ENCODE measurements at places on chromosomes 3 and 15. TPM values are rescaled to one million over a fixed set of nuclear protein-coding genes. Genes with fewer than 3 reads are reported as not detected.

GRCh38 chr15:69609176-69609575 lies 156.6 kb downstream of the RPLP1 start:
- no peak for DNase-seq

MITF gene
- total RNA-seq: 35.2 TPM

IGSF10 gene
- total RNA-seq: 2.5 TPM

DNA sequence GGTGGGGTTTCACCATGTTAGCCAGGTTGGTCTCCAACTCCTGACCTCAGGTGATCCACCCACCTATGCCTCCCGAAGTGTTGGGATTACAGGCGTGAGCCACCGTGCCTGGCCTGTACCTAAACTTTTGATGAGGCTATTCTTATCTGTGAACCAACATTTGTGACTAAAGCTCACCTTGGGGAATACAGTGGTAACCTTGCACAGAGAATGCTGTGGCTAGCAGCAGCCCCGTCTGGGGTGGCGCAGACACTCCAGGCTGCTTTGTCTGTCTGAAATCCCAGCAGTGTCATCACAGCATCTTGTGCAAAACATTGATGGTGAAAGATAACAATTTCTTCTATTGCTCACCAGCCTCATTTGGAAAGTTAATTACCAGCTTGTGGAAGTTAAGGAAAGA lies 58.9 kb downstream of the CMTM8 start:
- DNase-seq: no peak

GRCh38 chr15:75153087-75153486 lies 48.6 kb upstream of the C15orf39 start:
- no peak for DNase-seq

SOX14 gene
- total RNA-seq: not detected

GOLGA6L10 gene
- total RNA-seq: 0.34 TPM

CYP19A1 gene
- total RNA-seq: 0.56 TPM

FEM1B gene
- total RNA-seq: 41.1 TPM

GRCh38 chr3:123319760-123320159 lies 118.0 kb downstream of the SEC22A start:
- no peak for DNase-seq

DNA sequence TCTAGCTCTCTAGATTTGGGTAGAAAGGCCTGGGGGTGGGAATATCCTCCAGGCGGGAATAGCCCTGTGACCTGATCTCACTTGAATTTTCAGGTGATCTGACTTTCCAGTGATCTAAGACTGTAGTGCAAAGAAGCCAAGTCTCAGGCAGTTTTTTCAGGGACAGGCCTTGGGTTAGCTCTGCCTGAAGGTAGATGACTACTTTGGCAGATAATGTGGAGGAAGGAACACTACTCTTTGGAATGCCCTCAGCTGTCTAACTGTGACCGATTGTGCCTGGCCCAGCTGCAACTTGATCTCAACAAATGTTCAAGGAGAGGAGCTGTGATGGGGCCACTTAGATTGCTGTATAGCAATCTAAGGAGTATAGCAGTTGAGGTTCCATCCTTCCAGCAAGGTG lies 193.7 kb downstream of the TCF12 start:
- DNase-seq: no peak

DNA sequence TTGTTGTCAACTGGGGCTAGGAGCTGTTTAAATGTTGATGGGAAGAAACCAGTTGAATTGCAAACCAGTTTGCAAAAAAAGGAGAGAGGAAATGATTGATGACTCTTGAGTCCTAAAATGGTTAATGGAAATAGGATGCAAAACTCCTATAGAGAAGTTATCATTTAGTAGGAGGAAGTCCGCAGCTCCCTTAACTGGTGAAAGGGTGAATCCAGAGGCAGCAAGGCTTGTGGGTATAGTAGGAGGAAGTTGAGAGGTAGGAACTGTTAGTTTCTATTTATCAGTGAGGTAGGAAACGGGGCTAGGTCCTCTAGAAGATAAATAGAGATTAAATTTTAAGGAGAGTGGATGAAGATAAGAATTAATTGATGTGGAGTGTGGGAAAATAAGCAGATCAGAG lies 15.4 kb downstream of the IREB2 start:
- no peak for DNase-seq

DNA sequence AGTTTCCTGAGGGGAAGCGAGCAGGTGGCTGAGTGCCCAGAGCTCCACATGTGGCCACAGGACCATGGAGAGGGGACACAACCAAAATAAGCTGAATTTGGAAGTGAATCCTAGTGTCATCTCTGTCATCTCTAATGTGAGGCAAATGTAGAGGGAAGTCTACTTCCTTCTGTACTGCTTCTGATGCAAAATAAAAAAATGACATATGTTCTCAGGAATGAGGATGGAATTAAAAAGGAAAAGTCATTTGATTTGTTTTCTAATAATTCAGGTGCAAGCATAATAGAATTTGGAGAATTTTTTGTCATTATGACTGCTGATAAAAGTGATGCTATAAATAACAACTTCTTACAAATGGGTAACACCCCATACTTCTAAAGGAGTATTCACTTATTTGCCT lies 59.5 kb upstream of the POU1F1 start:
- no peak for DNase-seq

CFAP100 gene
- total RNA-seq: not detected

GRCh38 chr15:61974759-61975158 lies 85.5 kb downstream of the VPS13C start:
- DNase-seq: no peak

DNA sequence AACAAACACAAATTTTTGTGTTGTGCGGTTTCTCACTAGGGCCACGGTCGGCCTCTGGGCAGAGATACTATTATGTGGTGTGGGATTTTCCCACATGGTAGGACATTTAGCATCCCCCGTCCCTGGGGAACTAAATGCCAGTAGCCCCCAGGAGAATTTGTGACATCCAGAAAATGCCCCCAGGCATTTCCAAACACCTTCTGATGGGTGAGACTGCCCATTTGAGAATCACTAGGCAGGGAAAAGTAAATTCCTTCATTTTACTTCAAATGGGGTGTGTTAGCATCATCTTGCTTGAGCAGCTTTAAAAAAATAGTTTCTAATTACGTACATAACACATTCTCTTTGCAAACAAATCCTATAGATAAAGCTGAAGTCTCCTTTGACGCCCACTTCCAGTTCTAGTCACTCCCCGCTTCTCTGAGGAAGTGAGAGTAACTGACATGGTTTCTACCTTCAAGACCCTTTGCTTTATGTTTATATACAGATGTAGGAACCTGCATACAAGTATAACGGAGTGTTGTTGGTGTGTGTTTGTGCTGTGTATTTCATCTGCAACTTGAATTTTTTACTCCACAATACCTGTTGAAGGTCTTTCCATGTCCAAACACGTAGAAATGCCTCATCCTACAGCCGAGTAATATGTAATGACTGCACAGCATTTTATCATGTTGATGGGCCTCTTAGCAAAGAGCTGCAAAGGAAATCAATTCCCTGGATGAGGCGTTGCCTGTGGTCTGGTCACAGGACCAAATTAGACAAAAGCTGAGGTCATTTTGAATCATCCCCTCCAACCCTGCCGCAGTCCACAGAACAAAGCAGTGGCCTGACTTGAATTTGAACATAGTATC lies 31.4 kb upstream of the ZBTB38 start:
- no peak for DNase-seq

ESYT3 gene
- total RNA-seq: 0.52 TPM

SPTSSB gene
- 0.39 TPM for total RNA-seq
